NCI-H2029 (cell line): ENCODE measurements at places on chromosomes 6 and 20.

GRCh38 chr6:8181160-8181881, 79.0 kb upstream of the EEF1E1 start:
- DNase-seq: no peak

- DNase-seq: no peak
Observed at GRCh38 chr6:149044528-149044927, 273.0 kb upstream of the TAB2 start.

DNA sequence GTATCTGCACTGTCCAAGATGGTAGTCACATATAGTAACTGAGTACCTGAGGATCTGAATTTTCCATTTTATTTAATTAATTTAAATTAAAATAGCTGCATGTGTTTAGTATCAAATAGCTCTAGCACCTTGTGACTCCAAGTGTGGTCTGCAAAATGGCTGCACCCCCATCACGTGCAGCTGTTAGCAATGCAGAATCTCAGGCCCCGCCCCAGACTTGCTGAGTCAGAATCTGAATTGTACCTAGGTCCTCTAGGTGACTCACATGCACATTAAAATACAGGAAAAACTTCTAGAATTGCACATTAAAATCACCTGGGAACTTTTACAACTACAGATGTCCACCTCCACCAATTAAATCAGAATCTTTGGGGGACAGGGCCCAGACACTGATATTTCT, 19.2 kb upstream of the FAM83C start:
- no peak for DNase-seq

DNA sequence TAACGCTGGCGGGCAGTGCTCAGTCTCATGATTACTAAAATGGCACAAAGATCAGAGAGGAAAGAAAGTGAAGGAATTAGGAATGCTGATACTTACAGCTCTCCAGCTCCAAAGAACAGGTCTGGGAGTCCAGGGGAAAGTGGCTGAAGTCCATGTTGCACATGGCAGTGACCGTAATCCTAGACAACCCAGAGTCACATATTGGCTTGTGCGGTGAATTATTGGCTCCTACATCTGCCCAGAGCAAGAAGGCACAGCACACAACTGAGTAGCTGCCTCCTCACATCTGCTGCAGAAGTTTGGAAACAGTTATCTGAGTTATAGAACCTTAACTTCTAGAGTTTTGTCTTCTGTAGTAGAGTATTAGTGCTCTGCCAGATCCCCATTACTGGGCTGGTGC, 47.2 kb downstream of the GABRR2 start:
- no peak for DNase-seq

DNA sequence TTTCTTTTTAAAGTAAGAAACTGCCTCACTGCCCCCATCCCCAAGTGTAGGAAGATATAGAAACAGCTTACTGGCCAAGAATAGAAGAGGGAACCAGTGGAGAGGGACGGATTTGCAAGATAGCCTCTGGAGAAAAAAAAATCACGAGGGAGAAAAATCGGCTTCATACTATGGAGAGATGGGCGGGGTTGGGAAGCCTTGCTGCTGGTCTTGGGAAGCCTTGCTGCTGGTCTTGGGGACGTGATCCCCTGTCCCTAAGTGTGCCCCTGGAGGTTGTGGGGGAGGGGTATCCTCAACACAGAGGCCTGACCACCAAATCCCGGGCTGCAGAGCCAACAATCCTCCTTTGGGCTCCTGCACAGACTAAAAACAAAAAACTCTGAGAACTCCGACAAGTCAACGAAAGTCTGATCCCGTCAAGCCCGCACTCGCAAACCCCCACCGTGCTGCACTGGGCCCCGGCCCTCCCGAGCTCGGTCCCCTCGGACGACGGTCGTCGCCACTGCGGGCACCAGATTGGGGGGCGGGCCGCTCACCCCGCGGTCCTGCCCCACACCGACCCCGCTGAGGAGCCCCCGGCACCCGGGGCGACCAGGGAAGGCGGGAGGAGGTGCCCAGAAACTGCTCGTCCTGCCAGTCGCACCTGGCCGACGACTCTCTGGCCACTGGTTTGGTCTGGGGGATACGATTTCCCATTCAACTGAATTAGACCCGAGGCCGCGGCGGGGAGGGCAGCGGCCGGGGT, 750 bp downstream of the MAP7 start:
- DNase-seq: no peak

GRCh38 chr6:15322781-15323536, 77.1 kb downstream of the JARID2 start:
- DNase-seq: no peak
